Stimulated activated naive CD4-positive, alpha-beta T cell (primary cell): ENCODE measurements at places on chromosomes 13 and 19.
A peak's percentile ranks its signal among the peaks of the same experiment; 100 is the strongest.

- DNase-seq: no peak
These were observed 2.8 kb downstream of the TNNT1 start for GRCh38 chr19:55146078-55146704.

DNA sequence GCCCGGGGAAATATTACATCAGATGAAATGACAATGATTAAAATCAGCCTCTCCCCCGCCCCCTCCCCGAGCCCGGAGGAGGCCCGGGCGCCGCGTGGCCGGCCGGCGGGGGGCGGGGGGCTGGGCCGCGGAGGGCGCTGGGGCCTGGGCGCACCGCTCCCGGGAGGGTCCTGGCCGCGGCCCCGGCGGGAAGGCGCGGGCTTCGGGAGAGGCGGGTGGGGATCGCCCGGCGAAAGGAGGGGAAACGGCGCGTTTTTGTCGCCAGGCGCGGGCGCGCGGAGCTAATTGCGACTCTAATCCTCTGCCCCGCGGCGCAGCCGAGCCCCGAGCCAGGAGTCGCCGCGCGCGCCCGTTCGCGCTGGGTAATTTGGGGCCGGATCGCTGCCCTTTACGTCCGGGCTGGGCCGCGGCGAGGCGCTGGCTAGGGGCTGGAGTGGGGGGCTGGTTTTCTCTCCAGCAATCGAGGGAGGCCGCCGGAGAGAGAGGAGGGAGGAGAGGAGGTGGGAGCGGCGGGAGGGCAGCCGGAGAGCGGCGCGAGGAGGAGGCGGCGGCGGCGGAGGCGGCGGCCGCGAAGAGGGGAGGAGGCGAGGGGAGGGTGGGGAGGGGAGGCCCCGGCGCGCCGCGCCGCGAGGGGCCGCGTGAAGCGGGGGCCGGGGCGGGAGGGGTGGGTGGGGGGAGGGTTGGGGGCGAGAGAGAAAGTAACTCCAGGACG, at the start of gene KCTD15:
Gene KCTD15, plus strand, starts transcription at position 707 of the 712 bp plus-strand sequence. CDS start 3,585 bp downstream, outside the sequence.
- DNase-seq: no peak

DNA sequence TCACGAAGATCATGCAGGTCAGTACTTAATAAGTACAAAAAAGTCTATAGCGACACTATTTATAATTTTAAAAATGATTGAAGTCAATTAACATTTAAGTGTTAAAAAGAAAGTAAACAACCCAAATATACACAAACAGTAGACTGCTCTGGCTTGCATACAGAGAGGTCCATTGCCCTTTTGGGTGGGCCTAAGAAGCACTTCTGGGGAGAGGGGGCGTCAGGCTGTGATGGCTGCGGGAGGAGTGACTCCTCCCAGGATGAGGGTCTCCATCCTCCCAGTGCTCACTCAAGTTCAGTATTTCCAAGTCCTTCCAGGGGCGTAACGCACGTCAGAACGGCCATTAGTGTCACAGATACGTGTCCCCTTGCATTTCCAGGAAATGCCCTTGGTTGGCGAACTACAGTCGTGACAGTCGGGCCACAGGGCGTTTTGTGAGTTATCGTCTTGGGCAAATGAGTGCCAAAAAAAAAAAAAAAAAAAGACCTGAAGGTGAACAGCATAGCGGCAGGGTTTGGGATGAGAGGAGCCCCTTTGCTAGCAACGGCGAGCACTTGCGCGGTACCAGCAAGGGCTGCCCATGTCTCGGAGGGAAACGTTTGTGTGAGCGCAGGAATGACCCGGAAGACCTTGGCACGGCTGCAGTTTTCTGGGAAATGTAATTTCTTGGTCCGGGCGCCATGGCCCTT, at the start of gene SCGB2B2:
Gene SCGB2B2, minus strand, starts transcription at position 463 of the 689 bp plus-strand sequence. CDS start 82,596 bp downstream, outside the sequence.
- DNase-seq: peak; percentile 66

GRCh38 chr13:79727086-79727485, 246.1 kb downstream of the NDFIP2 start:
- DNase-seq: no peak

DNA sequence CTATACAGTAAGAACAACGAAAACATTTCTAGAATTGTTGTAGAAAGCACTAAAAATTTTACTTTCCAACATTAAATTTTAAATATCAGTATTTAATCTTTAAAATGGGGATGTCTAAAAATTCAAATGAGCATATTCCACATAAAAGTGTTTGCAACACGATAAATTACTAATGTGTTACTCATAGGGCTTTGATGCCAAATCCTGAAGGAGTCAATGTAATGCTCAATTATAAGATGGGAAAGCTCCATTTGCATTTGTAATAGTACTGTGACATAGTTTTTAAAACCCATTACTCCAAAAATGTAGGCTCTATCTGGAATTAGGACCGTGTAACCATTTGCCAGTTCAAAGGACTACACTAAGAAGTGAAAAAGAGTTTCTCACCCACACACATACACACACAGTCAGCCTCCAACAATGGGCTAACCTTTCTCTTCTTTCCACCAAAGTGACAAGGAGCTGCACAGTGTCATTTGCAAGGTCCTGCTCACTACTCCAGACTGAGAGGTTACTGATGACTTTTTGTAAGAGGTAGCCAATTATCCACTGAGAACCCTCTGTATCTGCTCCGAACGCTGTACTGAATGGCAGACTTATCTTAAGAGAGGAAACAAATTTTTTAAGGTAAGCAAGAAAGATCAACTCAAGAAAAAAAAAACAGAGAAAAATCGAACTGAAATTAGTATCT, 26.1 kb upstream of the EEF1AKMT1 start:
- DNase-seq: no peak

DNA sequence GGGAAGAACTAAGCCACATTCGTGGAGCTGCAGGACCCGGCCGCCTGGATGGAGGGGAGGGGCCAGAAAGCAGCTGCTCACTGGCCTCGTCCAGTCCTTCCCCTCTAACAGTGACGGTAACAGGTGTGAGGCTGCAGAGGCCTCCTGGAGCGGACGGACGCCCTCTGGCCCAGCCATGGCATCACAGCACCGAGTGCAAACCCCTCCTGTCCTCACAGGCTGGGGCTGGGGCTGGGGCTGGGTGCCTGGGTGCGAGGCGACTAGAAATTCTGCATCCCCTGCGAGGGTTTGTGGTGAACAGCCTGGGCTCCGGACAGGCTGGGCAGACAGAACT, 3.6 kb downstream of the MICOS13 start:
- no peak for DNase-seq

DNA sequence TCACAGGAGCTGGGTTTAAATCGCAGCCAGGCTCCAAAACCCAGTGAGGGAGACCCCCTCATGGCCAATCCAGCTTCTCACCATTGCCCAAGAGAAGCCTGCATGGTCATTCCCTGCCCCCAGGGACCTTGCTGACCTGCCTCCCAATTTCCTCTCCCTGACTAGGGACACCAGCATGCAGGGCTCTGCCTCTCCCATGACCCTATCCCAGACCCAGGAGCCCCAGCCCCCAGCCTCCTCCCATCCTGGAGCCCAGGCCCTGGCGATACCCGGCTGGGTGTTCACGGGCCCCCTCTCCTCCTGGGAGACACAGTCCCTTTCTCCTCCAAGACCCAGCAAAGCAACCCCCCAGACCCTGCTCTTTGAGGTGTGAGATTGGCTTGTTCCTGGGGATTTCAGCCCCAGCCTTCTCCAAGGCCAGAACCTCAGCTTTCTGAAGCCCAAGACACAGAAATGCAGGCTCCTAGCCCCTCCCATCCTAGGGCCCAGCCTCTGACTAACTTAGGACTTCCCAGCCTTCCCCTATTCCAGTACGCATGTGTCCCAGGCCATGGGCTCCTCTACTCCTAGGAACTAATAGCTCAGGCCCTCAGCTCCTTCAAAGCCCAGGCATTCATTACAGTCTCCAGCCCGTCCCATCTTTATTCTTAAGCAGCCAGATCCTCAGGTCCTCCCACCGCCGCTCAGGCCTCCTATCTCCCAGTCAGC, 1.1 kb downstream of the GYS1 start:
- DNase-seq: no peak

DNA sequence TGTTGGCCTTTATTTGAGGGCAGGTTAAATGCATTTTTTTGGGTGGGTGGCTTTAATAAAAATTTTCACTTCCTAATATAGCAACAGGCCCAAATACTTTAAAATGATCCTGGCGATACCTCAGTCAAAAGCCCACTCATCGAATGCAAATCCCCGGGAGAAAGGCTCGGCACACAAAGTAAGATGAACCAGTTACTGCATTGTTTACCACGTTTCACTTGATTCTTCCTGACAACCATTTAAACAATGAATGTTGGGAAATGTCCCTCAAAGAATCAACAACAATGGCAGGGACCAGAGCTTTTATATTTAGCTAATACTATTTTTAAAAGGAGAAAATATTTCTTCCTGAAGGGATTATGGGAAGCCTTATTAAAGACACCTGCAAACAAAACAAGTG, 187.7 kb downstream of the ABCC4 start:
- DNase-seq: no peak

DNA sequence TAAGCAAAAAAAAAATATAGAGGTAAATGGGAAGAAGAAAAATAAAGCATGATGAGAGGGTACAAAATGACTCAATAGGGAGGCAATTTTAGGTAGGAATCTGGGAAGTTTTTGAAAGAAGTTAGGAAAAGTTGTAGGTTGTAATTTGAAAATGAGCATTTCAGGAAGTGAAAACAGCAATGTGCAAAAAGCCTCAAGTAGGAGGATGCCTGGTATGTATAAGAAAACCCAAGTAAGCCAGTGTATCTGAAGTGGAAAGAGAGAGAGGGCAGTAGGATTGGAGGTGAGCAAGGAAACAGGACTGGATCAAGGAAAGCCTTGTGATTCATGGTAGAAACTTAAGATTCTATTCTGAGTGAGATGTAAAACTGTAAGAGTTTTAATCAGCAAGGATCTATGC, 121.6 kb upstream of the SPRY2 start:
- no peak for DNase-seq

DNA sequence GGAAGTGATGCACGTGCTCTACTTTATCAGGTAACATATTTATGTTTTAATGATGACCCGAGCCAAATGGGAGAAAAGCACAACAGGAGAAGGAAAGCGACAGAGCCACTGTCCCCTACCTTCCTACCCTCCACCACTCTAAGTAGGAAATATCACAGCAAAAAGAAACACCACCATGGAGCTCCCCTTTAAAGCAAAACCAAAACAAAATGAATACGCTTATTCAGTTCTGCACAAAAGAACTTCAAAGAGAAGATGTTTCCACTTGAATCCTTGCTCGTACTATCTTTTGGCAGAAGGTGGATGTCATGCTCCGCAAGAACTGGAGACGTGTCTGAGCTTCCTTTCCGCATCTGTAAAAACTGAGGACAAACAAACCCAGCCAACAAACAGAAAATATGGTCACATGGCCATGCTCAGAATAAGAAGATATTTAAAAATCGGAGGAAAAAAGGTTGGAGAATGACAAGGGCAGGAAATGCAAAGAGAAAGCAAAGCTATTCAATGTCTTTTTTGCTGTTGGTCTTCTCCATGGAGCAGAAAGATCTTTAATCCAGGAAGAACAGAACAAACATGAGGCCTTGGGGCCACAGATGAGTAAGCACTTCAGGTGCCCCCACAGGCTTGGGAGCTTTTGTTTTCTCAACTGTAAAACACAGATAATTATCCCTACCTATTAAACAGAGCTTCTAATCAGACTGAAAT, 19.5 kb downstream of the N4BP2L1 start:
- no peak for DNase-seq

- no peak for DNase-seq
These were observed 13.2 kb downstream of the SPART start for GRCh38 chr13:36332986-36333385.

- DNase-seq: no peak
These were observed 8.4 kb downstream of the PALM3 start for GRCh38 chr19:14053500-14053899.

DNA sequence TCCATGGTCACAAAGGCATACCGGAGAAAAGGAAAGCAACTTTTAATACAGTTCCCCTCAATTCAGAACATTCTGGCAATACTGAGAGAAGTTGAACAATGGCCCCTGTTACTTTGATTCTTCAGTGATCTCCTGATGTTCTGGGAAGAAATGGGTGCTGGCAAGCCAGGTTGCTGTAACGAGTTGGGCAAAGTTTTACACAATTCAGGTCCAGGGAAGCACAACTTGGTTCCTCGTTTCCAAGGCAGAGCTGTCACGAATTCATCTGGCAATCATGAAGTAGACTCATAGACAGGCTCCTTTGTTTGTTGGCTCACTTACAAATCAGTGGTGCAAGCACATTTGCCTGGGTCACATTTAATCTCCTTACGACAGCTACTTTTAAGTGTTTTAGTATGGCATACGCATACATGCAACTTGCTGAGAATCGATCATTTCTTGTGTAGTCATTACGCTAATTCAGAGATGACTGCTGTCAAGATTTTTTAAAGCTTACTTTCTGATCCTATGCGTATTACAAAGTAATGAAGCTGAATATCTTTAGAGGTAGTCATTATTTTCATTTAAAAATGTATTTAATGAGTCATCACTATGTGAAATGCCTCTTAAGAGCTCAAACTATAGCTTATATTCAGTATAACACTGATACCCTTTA, 174.7 kb downstream of the GPC5 start:
- DNase-seq: no peak

DNA sequence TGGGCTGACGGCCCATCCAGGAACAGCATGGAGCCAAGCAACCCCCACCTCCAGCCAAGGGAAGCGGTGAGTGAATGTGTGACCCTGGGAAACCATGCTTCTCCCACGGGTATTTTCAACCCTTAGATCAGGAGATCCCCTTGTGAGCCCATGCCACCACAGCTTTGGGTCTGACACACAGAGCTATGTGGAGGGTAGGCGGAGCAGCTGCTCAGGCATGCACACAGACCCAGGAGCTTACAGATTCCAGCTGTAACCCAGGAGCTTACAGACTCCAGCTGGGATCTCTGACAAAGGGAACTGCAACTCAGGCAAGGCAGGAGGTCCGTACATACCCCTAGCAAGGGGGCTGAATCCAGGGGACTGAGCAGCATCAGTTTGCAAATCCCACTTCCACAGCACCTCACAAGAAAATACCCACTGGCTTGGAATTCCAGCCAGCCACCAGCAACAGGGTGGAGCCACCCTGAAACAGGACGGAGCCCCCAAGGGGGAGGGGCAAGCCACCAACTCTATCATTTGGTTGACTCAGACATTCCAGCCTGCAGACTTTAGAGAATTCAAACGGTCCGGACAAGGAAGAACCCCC, 40.8 kb upstream of the RFXAP start:
- no peak for DNase-seq

GRCh38 chr19:7272856-7273578, 21.2 kb downstream of the INSR start:
- DNase-seq: no peak
